DMS79 (cell line): ENCODE measurements at places on chromosomes 3 and 15.

- no peak for DNase-seq
Measured at GRCh38 chr15:88031461-88031860, 225.1 kb downstream of the NTRK3 start.

DNA sequence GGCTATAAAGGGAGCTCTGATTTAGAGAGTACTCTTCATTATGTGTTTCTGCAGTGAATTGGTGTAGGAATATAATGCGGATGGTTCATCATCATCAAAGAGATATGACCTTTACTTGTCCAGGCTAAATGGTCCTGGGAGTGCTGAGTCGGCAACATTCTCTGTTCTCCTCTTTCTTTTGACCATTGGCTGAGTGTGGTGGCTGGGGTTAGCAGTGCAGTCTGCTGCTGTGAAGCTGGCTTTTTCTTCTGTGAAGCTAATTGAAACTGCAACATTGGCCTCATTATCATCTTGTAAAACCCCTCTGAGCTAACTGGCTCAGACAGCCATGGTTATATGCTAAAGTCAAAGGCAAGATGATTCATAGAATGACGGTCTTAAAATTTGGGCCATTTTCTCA, 83.8 kb downstream of the THRB start:
- DNase-seq, result no peak

DNA sequence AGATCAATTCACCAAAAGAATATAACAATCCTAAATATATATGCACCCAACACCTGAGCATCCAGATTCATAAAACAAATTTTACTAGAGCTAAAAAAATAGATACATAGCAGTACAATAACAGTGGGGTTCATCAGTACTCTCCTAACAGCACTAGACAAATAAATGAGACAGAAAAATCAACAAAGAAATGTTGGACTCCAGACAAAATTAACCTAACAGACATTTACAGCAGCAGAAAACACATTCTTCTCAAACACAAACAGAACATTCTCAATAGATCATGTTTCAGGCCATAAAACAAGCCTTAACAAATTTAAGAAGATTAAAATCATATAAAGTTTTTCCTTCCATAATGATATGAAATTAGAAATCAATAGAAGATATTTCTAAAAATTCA, 124.8 kb upstream of the NECTIN3 start:
- DNase-seq, result no peak

DNA sequence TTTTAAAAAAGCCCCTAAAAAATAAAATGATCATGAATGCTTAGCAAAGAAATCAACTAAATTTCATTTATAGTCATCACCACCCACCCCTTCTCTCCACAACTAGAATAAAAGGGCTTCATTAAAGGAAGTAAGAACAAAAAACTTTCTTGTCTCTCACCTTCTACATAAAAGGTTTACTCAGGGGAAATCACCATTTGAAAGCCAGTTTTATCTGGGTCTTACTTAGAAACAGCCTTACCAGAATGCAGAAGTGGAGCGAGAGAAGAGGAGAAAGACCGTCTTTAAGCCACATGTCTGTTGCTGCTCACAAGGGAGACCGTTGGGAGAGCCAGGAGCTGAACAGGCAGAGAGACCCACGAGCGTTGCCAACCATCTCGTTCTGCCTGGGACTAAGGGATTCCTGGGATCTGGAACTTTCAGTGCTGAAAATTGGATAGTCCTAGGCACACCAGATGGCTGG, 350.1 kb upstream of the PROK2 start:
- DNase-seq, result no peak

DNA sequence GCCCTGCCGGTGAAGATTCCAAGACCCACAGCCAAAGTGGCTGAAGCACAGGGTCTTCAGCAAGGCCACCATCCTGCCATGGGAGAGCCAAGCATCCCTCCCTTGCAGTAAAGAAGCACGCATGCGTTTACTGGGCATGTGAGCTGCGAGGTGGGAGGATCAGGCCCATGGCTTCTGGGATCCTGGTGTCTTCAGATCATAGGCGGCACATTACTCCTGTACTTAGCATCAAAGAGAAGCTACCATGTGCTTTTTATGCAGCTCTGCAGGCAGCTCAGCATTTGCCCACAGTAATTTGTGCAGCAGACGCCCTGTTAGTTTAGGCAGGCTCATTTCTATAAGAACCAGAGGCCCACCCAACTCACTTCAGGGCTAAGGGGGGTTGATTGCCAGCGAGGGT, 45.7 kb downstream of the IDH2 start:
- DNase-seq, result no peak

DNA sequence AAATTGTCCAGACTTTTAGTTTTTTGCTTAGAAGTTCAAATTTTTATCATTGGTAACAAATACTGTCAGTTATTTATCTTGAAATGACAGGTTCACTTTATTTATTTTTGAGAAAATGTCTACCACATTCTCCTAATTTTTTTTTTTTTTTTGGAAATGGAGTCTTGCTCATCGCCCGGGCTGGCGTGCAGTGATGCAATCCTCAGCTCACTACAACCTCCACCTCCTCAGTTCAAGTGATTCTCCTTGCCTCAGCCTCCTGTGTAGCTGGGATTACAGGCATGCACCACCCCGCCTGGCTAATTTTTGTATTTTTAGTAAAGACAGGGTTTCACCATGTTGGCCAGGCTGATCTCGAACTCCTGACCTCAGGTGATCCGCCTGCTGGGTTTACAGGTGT, 16.1 kb upstream of the EBLN2 start:
- no peak for DNase-seq

- no peak for DNase-seq
Measured at GRCh38 chr3:134249935-134250716, 533 bp downstream of the RYK start.

- no peak for DNase-seq
Measured at GRCh38 chr15:29712149-29712885, 110.0 kb downstream of the TJP1 start.

GRCh38 chr3:38002291-38002876, 11.8 kb downstream of the VILL start:
- DNase-seq, result no peak

DNA sequence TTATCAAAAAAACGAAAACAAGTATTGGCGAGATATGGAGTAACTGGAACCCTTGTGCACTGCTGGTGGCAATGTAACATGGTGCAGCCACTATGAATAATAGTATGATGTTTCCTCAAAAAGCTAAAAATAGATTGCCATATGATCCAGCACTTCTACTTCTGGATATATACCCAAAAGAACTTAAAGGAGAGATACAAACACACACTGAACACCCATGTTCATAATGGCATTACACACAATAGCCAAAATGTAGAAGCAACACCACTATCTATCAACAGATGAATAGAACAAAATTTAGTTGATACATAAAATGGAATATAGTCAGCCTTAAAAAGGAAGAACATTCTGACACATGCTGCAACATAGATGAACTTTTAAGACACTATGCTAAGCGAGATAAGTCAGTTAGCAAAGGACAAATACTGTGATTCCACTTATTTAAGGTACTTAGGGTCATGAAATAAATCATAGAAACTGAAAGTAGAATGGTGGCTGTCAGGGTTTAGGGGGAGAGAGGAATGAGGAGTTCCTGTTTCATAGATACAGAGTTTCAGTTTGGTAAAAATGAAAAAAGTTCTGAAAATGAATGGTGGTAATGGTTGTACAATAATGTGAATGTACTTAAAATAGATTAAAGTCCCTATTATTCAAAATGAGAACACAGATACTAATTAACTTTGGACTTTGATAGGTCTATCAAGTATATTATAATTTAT, 59.4 kb upstream of the IMPG2 start:
- no peak for DNase-seq

GRCh38 chr3:102189541-102189940, 245.3 kb upstream of the ZPLD1 start:
- DNase-seq, result no peak

GRCh38 chr3:171086914-171087313, 60.4 kb upstream of the SLC2A2 start:
- DNase-seq, result peak; percentile 2

- DNase-seq, result no peak
Measured at GRCh38 chr3:119221779-119222320, 18.8 kb downstream of the B4GALT4 start.

GRCh38 chr15:68278595-68279405, 1.3 kb downstream of the FEM1B start:
- no peak for DNase-seq

DNA sequence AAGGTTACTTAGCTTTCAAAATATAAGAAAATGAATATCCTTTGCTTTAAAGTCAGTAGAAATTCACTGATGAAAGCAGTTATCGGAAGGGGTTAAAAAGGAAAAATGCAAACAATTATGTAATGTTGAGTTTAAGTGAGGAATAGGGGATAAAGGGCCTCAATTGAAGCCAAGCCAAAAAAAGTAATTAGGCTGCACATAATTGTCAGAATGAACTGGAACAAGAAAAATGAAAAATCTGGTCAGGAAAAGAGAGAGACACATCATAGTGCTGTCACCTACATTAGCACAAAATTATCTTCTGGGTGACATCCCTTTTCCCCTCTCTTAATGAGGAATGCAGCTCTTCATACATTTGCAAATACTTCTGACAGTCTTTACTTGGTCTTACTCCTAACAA, 48.8 kb upstream of the PIK3R4 start:
- DNase-seq, result no peak

DNA sequence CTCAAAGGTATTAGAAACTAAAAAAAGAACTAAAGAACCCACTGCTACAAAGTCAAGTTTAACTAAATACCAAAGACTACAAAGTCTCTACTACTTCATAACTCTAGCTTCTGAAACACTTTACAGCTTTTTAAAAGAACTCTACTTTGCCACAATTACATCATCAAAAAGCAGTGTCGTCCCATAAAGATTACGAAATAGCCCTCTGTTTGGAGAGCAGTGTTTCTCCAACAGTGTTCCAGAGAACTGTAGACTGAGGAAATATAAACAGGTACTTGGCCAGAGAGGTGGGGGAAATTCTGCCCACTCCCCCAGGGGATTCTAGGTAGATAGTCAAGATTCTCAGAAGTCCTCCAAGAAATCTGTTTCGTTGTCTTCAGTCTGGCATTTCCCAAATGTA, 225.6 kb downstream of the PDZRN3 start:
- DNase-seq, result no peak

- DNase-seq, result no peak
Measured at GRCh38 chr3:28268989-28269388, 27.6 kb downstream of the CMC1 start.

GRCh38 chr3:72753495-72753894, 94.8 kb downstream of the SHQ1 start:
- DNase-seq, result no peak

GRCh38 chr15:43749690-43750345, 3.6 kb downstream of the PDIA3 start:
- DNase-seq, result no peak

DNA sequence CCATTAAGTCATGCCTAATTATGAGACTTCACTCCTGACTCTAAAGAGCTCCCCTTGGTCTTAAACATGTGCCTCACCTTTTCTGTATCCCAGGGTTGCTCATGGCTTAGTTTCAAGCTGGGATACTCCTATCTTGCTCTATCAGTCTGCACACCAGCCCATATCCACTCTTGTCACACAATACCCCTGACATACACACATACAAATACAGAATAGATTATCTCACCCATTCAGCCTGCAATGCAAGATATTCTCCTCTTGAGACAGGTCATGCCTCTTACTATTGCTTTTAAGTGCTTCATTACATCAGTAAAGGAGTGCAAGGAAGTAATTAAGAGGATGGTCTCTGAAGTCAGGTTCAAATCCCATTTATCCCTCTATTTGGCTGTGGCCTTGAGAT, 587.3 kb downstream of the IGSF11 start:
- no peak for DNase-seq

DNA sequence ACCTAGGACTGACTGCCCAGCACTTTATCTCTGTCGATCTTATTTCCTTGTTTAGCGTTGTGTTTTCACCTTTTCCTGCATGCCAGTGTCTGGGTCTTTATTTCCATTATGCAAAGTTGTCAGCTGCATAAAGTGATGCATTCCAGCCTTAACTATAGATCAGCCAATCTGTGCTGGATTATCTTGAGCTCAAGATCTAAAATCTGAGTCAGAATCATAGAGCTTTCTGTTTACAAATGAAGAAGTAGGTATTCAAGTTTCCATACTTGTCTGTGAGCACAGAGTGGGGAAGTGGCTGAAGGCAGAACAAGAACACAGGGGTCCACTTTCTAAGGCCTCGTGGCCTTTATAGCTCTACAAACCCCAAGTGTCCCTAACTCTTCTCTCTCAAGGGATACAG, 82.4 kb upstream of the PLCL2 start:
- DNase-seq, result no peak

- DNase-seq, result no peak
Measured at GRCh38 chr3:197311591-197311990, 13.2 kb upstream of the DLG1 start.

DNA sequence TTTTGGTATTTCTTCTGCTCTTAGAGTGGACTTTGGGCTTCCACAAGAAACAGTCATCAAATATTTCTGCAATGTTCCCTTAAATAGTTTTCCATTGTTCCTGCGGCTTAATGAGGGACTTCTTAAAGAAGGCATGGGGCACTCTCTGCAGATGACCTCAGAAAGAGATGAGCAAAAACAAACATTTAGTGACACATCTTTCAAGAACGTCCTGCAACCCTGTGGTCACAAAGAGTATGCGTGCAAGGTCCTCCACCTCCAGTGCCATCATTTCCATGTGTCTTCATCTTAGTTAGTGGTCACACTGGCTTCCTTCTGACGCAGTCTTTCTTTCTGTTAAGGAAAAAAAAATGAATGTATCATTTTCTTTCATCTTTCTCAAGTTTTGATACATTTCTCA, 56.2 kb downstream of the GREM1 start:
- no peak for DNase-seq

DNA sequence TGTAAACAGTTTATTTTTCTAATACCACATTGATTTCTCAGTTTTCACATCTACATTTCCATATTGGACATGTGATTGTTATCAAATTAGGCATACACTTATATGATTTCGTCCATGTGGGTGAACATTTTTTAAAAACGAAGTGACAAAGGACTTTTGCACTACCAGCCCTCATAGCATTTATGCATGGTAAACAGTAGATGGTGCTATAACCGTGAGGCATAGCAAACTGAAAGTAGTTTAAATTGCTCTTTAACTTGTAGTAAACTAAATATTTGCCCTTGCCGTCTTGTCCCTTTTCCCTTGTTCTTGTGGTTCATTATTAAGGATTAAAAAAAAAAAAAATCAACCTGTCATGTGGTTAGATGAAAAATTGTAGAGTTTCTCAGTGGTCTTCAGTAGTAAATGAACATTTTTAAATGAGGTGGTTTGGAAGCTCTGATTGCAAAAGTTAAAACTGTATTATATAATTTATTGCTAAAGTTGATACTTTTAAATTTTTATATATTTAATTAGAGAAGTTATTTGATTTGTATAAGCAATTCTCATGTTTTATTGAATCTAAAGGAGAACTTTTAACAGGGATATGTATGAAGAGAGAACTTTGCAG, 24.0 kb downstream of the STX19 start:
- peak; percentile 13 for DNase-seq
